ENCODE measurements at places on chromosomes 2 and 18.

DNA sequence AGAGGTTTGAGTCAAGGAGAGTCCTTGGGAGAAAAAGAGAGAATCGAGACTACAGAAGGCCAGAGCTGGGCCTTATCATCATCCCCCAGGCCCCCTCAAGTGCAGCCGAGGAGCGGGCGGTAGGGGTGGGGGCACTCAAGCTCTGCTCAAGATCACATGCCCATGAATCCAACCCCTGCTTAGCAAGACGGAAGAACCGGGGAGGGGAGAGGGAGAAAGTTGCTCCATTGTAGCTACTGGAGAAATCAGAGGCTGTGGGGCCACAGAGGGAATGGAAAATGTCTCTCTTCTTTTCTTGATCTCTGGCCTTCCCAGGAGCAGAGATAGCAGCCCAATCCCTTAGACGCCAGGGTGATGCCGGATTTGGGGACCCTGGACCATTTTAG is 14.6 kb downstream of the SLC4A3 start:
- DNase-seq, result no peak

DNA sequence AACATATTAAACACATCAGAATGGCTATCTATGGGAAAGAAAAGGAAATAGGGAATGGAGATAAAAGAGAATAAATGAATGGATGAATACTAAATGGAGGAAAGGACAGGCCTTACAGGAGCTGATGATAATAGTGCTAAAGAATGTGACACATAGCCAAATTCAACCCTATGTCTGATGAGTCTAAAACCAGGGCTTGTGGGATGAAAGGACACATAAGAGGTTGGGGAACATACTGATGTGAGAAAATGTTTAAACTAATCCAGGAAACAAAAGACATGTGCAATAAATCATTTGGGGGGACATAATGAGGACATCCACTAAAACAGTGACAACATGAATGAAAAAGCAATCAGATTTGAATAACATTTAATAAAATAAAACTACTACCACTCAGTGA is 120.0 kb downstream of the DYM start:
- DNase-seq, result no peak

DNA sequence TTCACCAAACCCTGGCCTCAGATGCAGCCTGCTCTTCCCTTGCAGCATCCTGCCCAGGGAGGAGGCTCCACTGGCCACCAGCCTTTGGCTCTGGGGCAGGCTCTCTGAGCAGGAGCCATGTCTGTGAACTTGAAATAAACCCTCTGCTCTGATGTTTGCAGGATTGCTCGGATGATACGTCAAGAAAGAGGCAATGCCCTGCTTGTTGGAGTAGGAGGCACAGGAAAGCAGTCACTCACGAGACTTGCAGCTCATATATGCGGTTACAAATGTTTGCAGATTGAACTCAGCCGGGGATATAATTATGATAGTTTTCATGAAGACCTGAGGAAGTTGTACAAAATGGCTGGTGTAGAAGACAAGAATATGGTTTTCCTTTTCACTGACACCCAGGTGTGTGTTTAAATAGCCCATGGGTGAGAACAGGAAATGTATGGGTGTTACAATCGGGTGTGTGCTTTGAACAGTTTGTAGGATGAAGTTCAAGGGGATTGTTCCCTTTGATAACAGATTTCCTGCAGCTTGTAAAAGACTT is 177.9 kb downstream of the DNAH6 start:
- DNase-seq, result no peak

- no peak for DNase-seq
Observed at GRCh38 chr2:150555611-150556356, 68.3 kb upstream of the RND3 start.

- DNase-seq, result no peak
Observed at GRCh38 chr2:222174450-222174849, 124.3 kb downstream of the PAX3 start.

GRCh38 chr2:182548031-182548950 is 121.5 kb upstream of the PDE1A start:
- no peak for DNase-seq

GRCh38 chr18:56741685-56742084 is 90.5 kb downstream of the WDR7 start:
- no peak for DNase-seq

- DNase-seq, result no peak
Observed at GRCh38 chr2:231370429-231370748, 25.1 kb upstream of the B3GNT7 start.

GRCh38 chr2:124836416-124836815 is 811.3 kb downstream of the CNTNAP5 start:
- DNase-seq, result no peak

DNA sequence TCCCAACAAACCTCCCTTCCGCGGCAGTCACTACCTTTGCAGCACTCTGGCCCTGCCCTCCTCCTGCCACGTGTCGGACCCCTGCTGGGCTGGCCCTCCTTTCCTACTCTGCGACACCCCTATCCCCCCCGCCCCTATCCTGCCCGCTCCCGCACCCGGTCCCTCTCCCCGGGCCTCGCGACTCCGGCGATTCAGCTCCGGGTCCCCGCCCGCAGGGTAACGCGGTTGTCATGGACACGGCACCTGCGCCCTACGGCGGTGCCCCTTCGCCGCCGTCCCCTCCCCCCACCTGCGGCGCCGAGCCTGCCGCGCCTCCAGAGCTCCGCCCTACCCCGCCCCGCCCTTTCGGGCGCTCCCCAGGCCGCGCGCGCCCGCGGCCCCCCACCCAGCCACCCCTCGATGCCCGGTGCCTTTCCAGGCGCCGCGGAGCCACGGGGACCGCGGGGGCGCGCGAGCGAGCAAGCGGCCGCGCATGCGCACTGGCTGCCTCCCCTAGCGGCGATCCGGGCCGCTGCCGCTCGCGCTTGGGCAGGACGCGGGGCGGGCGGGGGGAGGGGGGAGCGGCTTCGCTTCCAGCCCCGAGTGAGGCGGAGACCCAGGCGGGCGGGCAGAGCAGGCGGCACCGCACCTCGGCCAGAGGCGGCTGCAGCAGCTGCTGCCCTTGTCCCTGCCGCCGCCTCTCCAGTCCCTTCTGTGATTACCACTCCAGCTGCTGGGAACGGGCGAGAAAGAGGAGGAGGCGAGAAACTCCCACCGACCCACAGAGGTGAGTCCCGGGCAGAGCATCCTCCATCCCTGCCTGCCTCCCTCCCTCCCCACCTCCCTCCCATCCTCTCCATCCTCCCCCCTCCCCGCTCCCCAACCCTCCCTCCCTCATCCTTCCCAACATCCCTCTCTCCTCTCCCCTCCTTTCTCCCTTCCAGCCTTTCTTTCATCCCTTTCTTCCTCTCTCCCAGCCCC is at the start of gene CTNNA2:
Gene CTNNA2, plus strand, starts transcription at position 610 of the 960 bp plus-strand sequence.
- peak; percentile 3 for DNase-seq

DNA sequence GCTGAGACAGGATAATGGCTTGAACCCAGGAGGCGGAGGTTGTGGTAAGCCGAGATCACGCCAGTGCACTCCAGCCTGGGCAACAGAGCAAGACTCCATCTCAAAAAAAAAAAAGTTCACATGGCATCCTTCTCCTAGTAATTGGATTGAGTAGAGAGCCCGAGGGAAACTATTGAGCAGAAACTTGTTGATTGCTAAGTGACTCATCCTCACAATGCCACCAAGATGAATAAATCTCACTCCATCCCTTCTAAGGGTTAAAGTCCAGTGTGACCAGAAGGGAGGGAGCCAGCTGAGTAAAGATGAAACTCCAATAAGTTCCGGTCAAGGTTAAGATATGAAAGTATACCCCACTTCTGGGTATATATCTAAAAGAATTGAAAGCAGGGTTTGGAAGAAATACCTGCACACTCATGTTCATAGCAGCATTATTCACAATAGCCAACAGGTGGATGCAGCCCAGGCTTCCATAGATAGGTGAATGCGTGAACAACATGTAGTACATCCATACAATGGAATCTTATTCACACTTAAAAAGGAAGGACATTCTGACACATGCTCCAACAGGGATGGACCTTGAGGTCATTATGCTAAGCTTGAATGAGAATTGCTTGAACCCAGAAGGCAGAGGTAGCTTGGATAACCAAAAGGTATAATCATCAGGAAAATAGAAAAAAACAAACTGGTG is 13.0 kb upstream of the FHL2 start:
- DNase-seq, result no peak

DNA sequence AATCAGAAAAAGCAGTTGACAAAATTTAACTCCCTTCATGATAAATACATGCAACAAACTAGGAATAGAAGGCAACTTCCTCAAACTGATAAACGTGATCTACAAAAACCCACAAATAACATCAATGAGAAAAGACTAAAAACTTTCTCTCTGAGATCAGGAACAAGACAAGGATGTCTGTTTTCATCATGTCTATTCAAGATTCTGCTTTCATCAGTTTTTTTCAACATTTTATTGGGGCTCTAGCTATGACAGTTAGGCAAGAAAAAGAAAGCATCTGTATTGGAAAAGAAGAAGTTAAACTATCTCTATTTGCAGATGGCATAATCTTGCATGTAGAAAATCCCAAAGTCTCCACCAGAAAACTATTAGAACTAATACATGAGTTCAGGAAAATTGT is 12.3 kb upstream of the CHST10 start:
- DNase-seq, result no peak

DNA sequence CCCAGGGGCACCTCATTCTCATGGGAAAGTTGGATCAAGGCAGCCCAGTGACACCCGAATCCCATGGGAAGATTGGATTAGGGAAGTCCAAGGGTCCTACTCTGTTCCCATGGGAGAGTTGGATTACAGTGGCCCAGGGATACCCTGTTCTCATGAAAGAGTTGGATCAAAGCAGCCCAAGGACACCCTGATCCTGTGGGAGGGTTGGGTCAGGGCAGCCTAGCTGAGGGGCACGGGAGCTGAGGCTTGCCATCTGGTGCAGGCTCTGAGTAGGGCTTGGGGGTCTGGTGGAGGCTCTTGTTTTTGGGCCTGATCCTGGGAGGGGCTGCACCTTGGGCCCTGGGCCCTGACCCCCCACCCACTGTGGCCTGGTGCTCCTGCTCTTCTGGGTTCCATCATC is 87.1 kb downstream of the ACKR3 start:
- DNase-seq, result no peak

DNA sequence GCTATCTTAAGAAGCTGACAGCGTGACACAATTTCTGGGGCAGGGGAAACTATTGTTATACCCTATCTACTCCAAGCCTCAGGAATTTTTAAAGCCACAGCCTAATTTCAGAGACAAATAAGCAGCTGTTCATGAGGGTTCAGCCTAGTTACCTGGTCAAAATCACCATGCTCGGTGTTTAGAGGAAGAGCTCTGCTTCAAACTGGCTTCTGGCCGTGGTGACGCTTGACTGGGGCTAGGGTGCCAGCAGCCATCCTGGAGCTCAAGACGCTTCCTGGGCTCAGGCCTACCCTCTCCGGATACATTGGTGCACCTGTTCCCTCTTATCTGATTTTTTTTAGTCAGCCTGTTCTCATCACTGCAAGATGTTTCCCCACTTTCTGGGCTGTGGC is 41.7 kb downstream of the FRZB start:
- no peak for DNase-seq

DNA sequence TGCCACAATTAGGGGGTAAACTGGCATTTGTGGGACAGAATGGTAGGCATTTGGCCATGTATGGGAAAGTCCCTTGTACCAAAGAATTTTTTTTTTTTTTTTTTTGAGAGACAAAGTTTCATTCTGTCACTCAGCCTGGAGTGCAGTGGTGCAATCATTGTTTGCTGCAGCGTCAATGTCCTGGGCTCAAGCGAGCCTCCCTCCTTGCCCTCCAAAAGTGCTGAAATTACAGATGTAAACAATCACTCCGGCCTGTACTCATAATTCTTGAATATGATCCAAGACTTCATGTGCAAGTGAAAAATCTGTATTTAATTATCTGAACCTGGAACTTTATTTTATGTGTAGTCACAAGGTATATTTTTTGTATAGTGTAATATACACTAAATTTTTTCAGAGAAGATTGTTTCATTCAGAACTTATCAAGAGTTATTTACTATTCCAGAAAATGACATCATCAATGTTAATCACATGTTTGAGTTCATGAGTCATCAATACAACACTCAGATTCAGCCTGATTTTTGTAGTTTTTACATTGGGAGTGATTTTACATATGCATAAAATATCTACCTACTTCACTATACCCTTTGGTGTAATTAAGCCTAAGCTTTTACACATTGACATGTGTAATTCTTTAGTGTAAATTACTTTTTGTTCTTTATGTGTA is 138.7 kb upstream of the L3MBTL4 start:
- DNase-seq, result no peak

DNA sequence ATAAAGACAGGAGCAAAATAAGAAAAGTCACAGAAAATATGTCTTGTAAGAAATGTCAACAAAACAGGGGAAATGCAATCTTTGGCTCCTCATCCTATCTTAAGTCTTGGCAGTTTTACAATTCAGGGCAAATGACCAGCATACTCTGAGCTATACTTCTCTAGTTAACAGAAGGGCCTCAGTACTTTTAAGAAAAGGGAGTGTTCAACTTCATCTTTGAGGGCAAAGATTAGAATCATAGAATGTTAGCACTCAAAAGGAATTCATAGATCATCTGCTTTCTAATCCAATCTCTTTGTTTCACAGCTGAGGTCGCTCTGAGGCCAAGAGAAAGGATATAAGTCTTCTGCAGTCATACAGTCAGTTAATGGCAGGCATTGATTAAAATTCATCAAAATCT is 174.0 kb upstream of the NT5C1B start:
- DNase-seq, result no peak

DNA sequence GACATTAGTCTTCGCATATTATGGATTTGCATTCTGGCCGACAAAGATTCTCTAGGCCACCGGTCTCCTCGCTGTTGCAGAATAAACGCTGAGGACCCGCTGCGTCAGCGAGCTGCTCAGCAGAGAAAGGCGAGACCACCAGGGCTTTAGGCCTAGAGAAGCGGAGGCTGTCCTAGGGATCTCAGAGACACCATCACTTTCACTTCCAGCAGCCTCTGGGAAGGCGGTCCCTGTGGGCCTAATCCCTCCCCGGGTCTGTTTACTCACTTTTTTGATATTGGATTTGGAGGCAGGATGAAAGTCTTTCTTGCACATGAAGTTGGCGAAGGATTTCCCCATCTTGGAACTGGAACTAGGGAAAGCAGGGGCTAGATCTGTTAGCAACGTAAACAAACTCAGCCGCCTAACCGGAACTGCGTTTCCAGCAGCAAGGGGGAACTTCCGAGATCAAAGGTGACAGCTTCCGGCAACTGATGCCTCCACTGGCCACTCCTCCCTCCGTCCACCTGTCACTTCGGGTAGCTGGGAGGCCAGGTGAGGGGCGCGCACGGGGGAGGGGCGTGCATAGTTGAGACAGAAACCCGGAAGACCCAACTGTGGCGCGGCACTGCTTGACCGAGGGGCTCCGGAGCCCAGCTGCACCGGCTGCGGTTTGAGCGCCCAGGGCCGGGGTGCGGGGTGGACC is at the start of gene SCRN3:
Gene SCRN3, plus strand, starts transcription at position 447 of the 685 bp plus-strand sequence. CDS start 2,554 bp downstream, outside the sequence.
- DNase-seq, result peak; percentile 40

DNA sequence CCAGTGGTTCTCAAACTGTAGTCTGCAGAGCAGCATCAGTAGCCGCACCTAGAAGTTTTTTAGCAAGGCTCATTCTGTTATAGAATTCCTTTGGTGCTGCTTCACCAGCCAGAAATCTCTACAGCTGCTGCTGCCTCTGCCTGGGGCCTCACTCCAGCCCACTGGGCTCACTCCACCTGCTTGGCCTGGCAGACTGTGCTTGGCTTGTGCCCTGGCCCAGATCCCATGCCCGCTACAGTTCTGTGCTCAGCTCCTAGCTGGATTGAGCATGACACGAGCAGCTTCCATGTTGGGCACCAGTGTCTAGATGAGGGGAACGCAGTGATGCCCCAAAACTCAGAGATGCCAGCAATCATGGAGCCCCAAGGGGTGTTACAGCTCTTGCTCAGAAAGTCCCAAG is 22.6 kb downstream of the MAPK4 start:
- DNase-seq, result no peak

Data from kidney capillary endothelial cell (primary cell).